Activated T-cell treated with anti-CD3 and anti-CD28 coated beads for 4 hours (primary cell): ENCODE measurements at places on chromosomes 7 and 10.

- DNase-seq, result no peak
Measured at GRCh38 chr7:128710481-128710880, 28.7 kb upstream of the CALU start.

DNA sequence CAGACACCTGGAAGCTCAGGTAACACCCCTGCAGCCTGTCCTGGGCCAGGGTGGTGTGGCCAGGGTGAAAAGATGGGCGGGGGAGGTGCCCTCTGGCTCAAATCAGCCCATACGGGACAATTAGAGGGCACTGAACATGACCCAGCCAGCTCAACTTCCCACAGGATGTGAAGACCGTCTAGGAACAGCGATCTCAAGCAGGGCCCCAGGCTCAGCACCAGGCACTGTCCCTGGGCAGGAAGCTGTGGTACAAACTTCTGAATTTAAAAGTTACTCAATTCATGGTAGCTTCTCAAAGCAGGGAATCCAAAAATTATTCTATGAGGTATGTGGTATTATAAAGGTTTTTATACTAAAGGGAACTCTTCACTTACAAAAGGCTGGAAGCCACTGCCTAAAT lies 5.1 kb upstream of the GRB10 start:
- no peak for DNase-seq

GRCh38 chr7:26477381-26477990 lies 185.8 kb downstream of the SNX10 start:
- DNase-seq, result no peak

GRCh38 chr7:728602-729001 lies 1.5 kb upstream of the PRKAR1B start:
- no peak for DNase-seq

- DNase-seq, result no peak
Measured at GRCh38 chr7:94095316-94096009, 91.3 kb upstream of the BET1 start.

GRCh38 chr7:131076032-131076431 lies 251.6 kb upstream of the MKLN1 start:
- no peak for DNase-seq

DNA sequence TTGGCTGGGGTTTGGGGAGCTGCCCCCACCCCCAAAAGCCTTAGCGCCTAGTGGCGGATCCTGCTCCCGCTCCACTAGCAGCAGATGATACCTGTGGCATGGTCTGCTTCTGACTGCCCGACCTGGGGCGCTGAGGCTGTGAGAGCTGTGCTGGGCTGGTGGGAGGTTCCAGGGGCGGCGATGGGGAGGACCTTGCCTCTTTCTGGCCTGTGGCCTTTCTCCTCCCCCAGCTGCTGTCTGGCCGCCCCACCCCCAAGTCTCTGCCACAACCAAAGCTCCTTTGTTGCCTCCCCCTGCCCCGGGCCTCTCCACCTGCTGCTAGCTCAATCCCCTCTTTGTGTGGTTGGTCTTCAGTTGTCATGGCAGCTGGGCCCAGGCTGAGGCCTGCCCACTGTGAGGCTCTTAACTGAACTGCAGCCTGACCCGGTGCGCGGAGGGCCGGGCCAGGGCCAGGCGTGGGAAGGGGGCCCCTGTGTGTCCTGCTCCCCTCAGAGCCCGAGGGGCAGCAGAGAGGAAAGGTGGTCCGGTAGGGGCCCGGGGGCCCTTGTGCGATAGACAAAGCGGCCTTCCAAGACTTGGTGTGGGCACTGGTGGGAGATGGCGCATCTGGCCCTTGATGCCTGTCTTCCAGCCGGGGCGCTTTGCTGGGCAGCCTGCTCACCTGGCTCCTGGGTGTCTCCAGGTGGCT lies 4.7 kb downstream of the ZNF775 start:
- DNase-seq, result no peak
